Activated effector memory CD4-positive, alpha-beta T cell treated with Interleukin-2 at 50 U/mL for 16 hours (primary cell): ENCODE measurements at places on chromosomes 3 and 15.

GRCh38 chr15:90571063-90571541 lies 41.4 kb downstream of the CRTC3 start:
- DNase-seq, result no peak

- no peak for DNase-seq
These were observed 953.1 kb downstream of the FHIT start for GRCh38 chr3:60298141-60298540.

DNA sequence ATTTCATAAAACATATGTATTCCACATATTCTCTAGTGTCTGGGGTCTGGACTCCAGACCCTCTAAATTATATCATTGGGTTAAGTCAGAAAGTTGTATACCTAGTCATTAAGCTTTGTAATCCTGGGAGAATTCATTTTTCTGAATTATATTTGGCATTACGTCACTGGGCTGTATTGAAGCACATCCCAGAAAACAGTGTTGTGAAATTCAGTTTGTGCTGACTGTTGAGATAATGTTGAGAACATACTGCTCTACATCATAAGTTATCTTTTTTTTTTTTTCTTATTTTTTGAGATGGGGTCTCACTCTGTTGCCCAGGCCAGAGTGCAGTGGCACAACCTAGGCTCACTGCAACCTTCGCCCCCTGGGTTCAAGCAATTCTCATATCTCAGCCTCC lies 153.1 kb upstream of the STT3B start:
- DNase-seq, result no peak

GRCh38 chr15:32685576-32685975 lies 32.2 kb upstream of the GREM1 start:
- no peak for DNase-seq

DNA sequence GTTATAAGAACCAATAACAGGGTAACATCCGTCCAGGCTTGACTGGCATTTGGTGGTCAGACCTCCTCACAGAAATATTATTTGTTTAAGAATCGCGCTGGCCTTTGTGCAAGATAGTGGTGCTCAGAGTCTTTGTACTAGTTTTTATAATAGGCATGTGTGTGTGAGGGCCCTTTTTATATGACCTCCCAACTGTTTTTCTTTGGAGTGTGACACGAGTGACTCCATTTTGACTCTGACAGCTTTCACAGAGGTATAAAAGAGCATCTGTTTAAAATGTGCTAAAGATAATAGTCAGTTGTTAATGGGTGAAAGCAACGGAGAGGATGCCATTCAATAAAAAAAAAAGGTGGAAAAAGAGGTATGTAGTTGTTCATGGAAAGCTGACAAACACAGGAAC lies 110.4 kb downstream of the IL1RAP start:
- no peak for DNase-seq

DNA sequence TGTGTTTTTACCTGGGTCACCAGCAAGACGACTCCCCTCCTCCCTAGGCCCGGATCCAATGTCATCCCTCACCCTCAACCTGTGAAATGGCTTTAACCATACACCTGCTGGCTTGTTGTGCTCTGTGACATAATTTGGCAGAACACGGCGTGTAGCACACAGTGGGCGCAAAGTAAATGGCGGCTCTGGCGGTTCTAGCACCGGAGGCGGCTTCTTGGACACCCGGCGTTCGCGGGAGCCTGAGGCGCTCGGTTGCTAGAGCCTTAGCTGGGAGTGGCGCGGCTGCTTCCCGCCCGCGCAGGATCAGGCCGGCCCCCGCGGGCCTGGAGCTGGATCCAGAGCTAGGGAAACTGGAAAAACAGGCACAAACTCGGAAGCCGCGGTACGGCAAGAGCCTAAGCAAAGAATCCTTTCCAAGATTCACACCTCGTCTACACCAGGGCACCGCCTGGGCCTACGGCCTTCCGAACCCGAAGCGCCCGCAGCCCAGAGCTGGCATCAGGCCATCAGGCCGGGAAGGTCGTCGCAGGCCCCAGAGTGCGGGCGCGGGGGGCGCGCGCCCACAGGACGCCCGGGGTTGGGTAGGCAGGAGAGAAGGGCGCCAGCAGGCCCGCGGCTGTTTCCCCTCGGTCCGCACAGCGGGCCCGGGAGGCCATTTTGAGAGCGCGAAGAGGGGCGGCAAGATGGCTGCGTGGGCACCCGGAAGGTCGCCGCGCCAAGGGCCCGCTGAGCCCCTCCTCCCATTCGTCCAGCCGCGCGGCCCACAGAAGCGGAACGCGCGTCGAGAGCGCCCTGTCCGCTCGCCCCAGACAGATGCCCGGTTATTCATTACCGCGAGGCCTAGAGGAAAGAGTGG lies 43.9 kb upstream of the POLG start:
- DNase-seq, result no peak

GRCh38 chr15:36682101-36682500 lies 102.7 kb downstream of the CDIN1 start:
- no peak for DNase-seq

DNA sequence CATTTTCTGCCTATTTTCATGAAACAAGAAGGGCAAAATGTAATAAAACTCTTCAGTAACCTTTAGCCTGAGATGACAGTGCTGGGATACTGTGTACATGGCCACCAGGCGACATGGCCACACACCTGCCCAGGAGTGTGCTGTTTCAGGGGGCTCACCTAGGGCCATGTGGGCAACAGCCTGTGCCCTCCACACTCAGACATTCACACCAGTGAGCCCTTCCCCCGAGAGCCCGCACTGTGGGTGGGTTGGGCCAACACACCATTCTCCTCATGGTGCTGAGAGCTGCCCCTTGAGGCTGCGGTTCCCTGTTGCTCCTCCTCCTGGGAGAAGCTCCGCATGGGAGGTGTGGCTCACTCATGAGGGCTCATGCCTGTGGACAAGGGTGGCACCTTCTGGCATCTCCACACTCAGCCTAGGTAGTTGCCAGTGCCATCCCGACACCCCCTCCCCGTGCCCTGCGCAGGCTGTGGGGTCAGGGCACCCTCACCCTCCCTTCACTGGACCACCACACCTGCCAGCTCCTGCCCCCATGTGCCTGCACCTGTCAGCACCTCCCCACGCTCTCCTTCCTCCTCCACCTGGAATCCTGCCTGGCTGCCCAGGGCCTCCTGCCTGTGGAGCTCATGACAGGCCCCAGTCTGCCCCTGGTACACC lies 19.7 kb downstream of the OCA2 start:
- no peak for DNase-seq
